ENCODE measurements at places on chromosomes 2 and 18.

GRCh38 chr2:204662956-204663355 lies 117.7 kb downstream of the PARD3B start:
- H3K27me3 ChIP-seq = no peaks in the 10 kb centered on the region
- peaks cover 2% of the 10 kb centered on the region for H3K36me3 ChIP-seq
- DNase-seq = no peak
- no peak overlapping the region for H3K27ac ChIP-seq
- no peaks in the 10 kb centered on the region for H3K4me1 ChIP-seq

- no peaks in the 10 kb centered on the region for H3K36me3 ChIP-seq
- H3K4me1 ChIP-seq = no peaks in the 10 kb centered on the region
- no peak for DNase-seq
- H3K4me3 ChIP-seq = no peak overlapping the region
- H3K27me3 ChIP-seq = no peaks in the 10 kb centered on the region
- H3K27ac ChIP-seq = no peak overlapping the region
Measured at GRCh38 chr18:41732356-41732755, 222.7 kb upstream of the PIK3C3 start.

DNA sequence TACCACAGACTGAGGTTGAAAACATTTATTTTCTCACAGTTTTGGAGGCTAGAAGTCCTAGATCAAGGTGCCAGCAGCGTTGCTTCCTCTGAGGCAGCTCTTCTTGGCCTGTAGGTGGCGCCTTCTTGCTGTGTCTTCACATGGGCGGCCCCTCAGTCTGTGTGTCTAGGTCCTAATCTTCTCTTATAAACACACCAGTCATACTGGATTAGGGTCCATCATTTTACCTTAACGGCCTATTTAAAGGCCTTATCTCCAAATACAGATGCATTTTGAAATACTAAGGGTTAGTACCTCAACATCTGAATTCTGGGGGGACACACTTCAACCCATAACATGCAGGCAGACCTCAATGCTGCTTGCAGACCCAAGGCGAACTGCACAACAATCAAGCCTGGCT lies 4.4 kb upstream of the RMC1 start:
- peak; percentile 70 for DNase-seq
- H3K27me3 ChIP-seq = no peaks in the 10 kb centered on the region
- no peak overlapping the region for H3K4me3 ChIP-seq
- H3K36me3 ChIP-seq = peaks cover 8% of the 10 kb centered on the region

DNA sequence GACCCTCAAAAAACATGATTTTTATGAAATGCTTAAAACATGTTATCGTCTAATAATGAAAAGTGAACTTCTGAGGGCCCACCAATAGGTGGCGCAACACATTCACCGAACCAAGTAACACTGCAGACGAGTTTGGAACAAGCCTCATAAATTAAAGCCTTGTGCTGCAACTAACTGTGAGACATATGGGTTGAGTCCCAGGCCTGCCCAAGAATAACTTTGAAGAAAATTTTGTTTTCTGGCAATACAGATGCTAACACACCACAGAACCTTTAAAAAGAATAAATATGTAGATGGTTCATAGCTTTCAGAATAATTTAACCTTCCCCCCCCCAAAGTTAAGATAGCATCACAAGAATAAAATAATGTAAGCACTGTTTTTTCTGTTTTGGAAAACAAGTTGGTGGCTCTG lies 285.9 kb downstream of the RNF144A start:
- no peaks in the 10 kb centered on the region for H3K4me1 ChIP-seq
- H3K27ac ChIP-seq = no peak overlapping the region
- peaks cover 9% of the 10 kb centered on the region for H3K27me3 ChIP-seq
- peak; percentile 57 for DNase-seq

DNA sequence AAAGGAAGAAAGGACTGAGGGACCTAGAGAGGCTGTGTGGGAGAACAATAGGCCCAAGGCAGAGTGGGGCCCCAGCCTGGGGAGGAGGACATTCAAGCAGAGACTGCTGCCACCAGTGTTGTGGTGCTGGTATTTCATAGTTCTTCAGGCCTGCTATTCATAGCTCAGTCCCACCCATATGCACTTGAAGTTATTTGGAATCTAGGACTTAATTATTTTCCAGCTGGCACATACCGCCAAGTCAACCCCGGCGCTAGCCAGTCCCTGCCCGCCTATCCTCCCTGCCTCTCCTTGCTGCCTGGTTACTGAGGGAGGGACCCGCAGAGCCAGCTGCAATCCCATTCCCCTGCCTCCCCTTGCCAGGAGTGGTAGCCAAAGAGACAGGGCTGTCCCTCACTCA lies 141.2 kb downstream of the CABLES1 start:
- no peak for DNase-seq
- H3K4me3 ChIP-seq = no peak overlapping the region
- no peaks in the 10 kb centered on the region for H3K27me3 ChIP-seq
- no peaks in the 10 kb centered on the region for H3K4me1 ChIP-seq
- no peaks in the 10 kb centered on the region for H3K36me3 ChIP-seq

DNA sequence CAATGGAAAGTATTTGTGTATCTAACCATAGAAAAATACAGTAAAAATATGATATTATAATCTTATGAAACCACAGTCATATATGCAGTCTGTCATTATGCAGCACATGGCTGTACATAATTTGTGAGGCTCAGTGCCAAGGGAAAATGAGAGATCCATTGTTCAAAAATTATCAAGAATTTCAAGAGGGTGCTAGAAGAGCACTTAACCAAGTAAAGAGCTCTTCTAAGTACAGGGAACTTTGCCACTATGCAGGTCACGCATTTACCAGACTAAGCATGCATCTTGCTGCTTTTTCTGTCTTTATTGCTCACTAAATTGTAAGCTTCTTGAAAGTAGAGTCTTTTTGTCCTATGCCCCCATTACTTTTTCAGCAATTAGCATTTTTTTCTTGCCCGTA lies 438.0 kb downstream of the LRP1B start:
- DNase-seq = no peak
- no peak overlapping the region for H3K27ac ChIP-seq
- peaks cover 3% of the 10 kb centered on the region for H3K36me3 ChIP-seq

DNA sequence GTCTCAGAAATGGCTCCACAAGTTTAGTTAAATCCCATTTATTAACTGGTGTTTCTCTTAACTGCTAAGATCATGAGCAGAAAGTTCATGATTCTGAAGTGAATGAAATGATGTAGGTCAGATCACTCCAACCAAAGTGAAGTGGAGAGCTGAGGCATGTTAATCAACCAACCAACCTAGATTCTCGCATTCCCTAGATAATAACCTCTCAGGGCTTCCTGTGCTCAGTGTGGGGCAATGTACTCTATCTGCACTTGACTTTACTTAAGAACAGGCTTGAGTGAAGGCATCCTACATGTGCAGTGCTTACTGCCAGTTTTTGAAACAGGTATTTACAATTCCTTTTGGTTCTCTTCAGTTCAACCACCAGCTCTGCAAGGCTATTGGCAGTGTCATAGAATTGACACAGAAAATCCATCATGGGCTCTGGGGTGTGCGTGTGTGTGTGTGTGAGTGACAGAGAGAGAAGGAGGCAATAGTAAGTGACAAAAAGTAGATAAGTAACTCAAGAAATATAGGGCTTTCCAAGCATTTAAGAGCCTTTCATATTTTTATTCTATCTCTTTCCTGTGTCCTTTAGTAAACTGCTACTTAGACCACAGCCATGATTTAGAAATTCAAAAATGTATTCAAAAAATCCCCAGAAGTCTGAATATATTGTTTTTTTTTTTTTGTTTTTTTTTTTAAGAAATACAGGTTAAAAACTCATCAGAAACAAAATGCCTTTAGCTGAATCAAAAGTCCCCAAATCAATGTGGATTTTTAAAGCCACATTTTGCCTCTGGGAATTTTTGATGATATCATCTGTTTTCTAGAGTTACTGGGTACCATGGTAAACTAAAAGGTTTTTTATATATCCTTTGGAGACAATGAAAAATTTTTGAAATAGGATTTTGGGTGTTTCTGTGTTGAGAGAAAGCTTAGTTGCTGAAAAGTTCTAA lies 28.6 kb downstream of the DOCK10 start:
- DNase-seq = no peak
- peaks cover 6% of the 10 kb centered on the region for H3K36me3 ChIP-seq
- H3K27me3 ChIP-seq = no peaks in the 10 kb centered on the region

DNA sequence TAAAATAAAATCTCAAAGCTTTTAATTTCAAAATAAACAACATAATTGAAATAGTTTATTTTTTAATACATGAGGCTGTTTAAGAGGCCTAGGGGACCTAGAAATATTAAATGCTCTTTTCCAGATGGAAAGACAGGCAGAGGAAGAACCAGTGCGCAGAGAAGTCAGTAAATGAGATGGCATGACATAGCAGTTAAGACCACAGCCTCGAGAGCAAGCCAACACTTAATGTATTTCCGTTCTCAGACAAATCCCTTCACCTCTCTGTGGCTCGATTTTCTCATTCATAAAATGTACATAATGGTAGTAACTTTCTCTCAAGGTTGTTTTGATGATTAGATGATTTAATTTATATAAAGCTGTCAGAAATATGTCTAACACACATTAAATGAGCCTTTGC lies 405.1 kb upstream of the CWC22 start:
- no peak overlapping the region for H3K4me3 ChIP-seq
- H3K4me1 ChIP-seq = no peaks in the 10 kb centered on the region
- no peak for DNase-seq
- peaks cover 6% of the 10 kb centered on the region for H3K27me3 ChIP-seq
- H3K36me3 ChIP-seq = no peaks in the 10 kb centered on the region

- no peak overlapping the region for H3K4me3 ChIP-seq
- H3K27me3 ChIP-seq = no peaks in the 10 kb centered on the region
- H3K27ac ChIP-seq = no peak overlapping the region
- no peaks in the 10 kb centered on the region for H3K4me1 ChIP-seq
- DNase-seq = no peak
Measured at GRCh38 chr2:146844226-146844990, 1000.4 kb upstream of the ACVR2A start.

GRCh38 chr2:241860184-241861078 lies 1.7 kb upstream of the PDCD1 start:
- H3K27me3 ChIP-seq = no peaks in the 10 kb centered on the region
- H3K36me3 ChIP-seq = peaks cover 41% of the 10 kb centered on the region
- H3K4me3 ChIP-seq = peak overlapping the region; percentile 73
- peak overlapping the region; percentile 87 for H3K27ac ChIP-seq
- H3K4me1 ChIP-seq = peaks cover 64% of the 10 kb centered on the region
- DNase-seq = no peak

GRCh38 chr18:267688-268552 lies at the start of gene THOC1:
THOC1 (minus strand) TSS chr18:268047; CDS start chr18:268019, 28 bp downstream.
- peak within 1 kb of the TSS; percentile 100 for H3K27ac ChIP-seq
- H3K4me1 ChIP-seq = peaks cover 23% of the 10 kb centered on the region
- H3K36me3 ChIP-seq = peaks cover 36% of the 10 kb centered on the region
- peak within 1 kb of the TSS; percentile 100 for H3K4me3 ChIP-seq
- no peaks in the 10 kb centered on the region for H3K27me3 ChIP-seq
- peak; percentile 94 for DNase-seq

GRCh38 chr2:68452158-68452900 lies 14.8 kb downstream of the FBXO48 start:
- H3K4me1 ChIP-seq = peaks cover 19% of the 10 kb centered on the region
- H3K27ac ChIP-seq = no peak overlapping the region

Measured in effector memory CD8-positive, alpha-beta T cell (primary cell).